ENCODE measurements at places on chromosomes 12 and 14.

- DNase-seq, result no peak
Measured at GRCh38 chr14:34781242-34781641, 66.8 kb upstream of the CFL2 start.

GRCh38 chr14:68047906-68048305 lies 228.3 kb downstream of the RAD51B start:
- no peak for DNase-seq

- DNase-seq, result no peak
Measured at GRCh38 chr14:95545515-95546168, 10.8 kb downstream of the GLRX5 start.

DNA sequence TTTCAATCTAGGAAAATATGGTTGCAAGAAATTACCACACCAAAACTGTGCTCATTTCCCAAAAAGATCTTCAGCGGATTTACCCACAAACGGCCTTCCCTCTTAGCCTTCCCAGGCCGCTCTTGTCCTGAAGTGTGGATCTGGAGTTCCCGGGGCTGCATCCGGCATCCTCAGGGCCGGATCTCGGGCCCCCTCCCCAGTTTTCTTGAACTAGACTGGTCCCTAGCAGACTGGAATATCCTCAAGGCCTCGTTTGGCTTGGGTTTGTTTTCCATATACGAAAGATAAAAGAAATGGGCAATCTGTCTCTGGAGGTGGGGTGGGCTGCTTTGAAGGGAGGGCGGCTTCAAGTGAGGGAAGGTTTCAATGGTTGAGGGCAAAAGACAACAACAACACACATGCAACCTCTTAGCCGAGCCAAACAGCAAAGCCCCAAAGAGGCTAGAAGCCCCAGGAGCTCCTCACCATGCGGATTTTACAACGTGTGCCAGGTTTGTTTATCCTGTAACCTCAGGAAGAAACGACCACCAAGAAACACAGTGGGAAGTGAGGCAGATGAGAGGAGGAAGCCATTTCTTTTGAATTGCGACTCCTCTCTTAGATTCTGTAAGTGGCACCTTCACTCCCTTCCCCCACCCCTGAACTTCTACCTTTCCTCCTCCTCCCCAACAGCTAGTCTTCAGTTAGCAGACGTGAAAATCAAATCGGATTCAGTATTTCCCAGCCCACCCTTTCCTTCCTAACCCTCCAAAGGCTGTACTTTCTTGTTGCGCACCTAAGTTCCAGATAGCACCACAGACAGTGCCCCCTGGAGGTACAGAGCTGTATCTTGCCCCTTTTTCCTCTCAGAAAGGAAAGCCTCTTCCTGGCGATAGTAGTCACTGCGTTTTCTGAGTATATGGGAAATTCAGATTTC lies 2.6 kb downstream of the MYF6 start:
- DNase-seq, result no peak

DNA sequence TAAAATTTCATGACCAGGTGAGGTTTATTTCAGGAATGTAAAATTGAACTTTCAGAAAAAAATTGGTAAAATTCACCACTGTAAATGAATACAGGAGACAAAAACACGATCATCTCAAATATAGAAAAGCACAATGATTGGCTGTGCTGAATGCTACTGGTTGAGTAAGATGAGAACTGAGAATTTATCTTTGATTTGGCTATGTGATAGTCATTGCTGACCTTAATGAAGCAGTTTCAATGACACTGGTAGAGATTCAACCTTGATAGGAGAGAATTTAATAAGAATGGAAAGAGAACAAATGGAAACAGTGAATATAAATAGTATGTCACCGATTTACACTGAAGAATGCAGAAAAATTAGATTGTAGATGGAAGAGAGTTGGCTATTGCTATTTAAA lies 6.4 kb upstream of the PMCH start:
- no peak for DNase-seq

DNA sequence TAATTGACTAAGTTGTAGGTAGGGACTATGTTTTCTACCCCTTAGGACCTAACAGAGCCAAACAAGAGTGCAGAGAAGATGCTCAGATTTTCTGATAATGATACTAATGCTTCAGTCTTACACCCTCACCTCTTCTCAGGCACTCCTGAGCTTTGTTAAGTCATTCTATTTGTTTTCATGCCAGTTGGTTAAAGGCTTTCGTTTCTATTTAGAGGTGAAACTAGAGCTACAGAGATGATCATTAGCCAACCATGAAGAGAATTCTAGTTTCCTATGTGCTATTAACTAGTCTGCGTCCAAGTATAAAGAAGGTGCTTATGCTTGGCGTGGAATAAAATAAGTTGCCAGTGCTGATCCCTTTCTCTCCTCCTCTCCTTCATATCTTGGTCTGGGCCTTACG lies 34.6 kb upstream of the PYGL start:
- DNase-seq, result no peak

GRCh38 chr14:68857516-68858070 lies 64.7 kb upstream of the ZFP36L1 start:
- no peak for DNase-seq

GRCh38 chr14:43803076-43803689 lies 703.9 kb downstream of the FSCB start:
- DNase-seq, result no peak

GRCh38 chr14:67131691-67132090 lies 57.5 kb upstream of the GARIN2 start:
- no peak for DNase-seq

Data from left colon (tissue), 2 donors.